ENCODE measurements at places on chromosomes 3 and 15.

GRCh38 chr15:66285533-66286280, 7.7 kb upstream of the DIS3L start:
- H3K4me1 ChIP-seq, result no peaks in the 10 kb centered on the region
- no peak overlapping the region for H3K4me3 ChIP-seq
- no peak overlapping the region for H3K27ac ChIP-seq
- DNase-seq, result no peak
- H3K27me3 ChIP-seq, result no peaks in the 10 kb centered on the region

- H3K4me1 ChIP-seq, result peaks cover 11% of the 10 kb centered on the region
- H3K27me3 ChIP-seq, result no peaks in the 10 kb centered on the region
- no peak overlapping the region for H3K27ac ChIP-seq
- no peak overlapping the region for H3K4me3 ChIP-seq
- H3K36me3 ChIP-seq, result peaks cover 69% of the 10 kb centered on the region
Measured at GRCh38 chr3:14150491-14151230, 25.8 kb downstream of the TMEM43 start.

DNA sequence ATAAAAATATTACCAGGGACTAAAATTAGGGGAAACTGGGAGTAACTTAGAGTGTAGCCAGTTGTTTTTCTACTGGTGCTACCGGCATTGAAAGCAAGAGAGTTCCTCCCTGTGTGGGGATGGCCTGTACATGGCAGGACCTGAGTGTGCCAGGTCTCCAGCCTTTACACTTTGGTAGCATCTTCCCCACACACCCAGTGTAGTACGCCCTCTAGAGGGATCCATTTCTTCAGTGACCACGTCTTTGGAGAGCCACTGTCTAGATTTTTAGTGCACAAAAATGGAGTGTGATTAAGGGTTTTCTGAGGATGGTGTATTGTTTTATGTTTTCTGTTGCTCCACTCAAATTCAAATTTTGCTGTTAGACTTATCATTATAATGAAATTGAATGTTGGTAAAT, 507.0 kb upstream of the TPRG1 start:
- H3K4me1 ChIP-seq, result peaks cover 9% of the 10 kb centered on the region
- H3K27me3 ChIP-seq, result no peaks in the 10 kb centered on the region
- no peak overlapping the region for H3K4me3 ChIP-seq

GRCh38 chr3:44584646-44585501, at the start of gene ZNF660:
Gene ZNF660, plus strand, starts transcription at chr3:44584964. Its CDS starts 9,230 bp downstream, at chr3:44594194.
- H3K27ac ChIP-seq, result peak within 1 kb of the TSS; percentile 74
- no peaks in the 10 kb centered on the region for H3K4me1 ChIP-seq
- DNase-seq, result no peak

DNA sequence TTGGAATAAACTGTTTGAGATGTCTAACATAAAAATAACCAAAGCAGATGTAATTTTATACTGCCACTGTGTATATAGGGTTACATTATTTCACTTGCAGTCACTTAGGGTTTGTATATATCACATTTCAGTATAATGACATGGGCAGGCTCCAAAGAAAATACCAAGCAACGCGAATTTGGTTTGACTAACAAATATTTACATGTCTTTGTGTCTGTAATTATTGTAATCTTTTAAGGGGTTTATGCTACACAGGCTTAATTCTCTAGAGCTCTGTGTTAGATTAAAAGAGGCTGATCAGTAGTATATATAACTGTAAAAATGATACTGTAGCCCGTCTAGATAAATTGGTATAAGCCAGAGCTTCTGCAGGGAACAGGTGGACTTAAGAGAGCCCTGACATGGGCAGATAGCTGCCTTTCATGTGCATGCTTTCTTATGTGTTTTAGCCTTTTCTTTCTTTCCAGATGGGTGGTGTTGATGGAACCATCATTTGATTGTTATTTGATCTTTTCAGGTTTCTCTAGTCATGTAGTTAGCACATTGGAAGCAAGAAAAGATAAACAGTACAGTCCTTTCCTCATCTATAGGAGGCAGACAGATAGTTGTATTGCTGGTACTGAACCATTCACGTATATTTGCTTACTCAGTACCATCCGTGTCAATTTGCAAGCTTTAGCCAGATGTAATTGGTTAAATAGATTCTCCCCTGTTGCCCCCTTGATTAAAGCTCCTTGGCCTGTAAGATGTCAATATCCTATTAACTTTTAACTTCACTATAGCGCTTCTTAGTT, 86.1 kb downstream of the GALK2 start:
- H3K4me1 ChIP-seq, result no peaks in the 10 kb centered on the region
- H3K27me3 ChIP-seq, result no peaks in the 10 kb centered on the region
- no peak overlapping the region for H3K4me3 ChIP-seq
- H3K27ac ChIP-seq, result no peak overlapping the region
- H3K36me3 ChIP-seq, result no peaks in the 10 kb centered on the region

GRCh38 chr3:3087279-3087678, 22.9 kb downstream of the IL5RA start:
- no peaks in the 10 kb centered on the region for H3K4me1 ChIP-seq
- H3K27me3 ChIP-seq, result no peaks in the 10 kb centered on the region
- no peak overlapping the region for H3K4me3 ChIP-seq

DNA sequence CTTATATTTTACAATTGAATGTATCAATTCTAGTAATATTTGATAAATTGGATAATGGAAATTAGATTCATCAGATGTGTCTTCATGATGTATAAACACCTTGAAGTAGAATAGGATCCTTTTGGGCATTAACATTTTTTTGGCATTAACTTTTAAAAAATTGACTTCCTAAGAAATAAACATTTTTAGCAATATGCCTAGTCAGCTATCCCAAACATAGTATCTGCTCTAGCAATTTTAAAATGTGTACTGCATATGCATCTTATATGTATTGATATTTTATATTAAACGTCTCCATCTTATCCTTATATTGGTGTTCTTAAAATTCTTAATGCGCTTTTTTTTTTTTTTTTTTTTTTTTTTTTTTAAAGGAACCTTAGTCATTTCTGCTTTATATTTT, 8.5 kb downstream of the CCNDBP1 start:
- H3K27me3 ChIP-seq, result no peaks in the 10 kb centered on the region
- H3K36me3 ChIP-seq, result peaks cover 81% of the 10 kb centered on the region
- no peaks in the 10 kb centered on the region for H3K4me1 ChIP-seq
- no peak overlapping the region for H3K4me3 ChIP-seq
- no peak for DNase-seq

DNA sequence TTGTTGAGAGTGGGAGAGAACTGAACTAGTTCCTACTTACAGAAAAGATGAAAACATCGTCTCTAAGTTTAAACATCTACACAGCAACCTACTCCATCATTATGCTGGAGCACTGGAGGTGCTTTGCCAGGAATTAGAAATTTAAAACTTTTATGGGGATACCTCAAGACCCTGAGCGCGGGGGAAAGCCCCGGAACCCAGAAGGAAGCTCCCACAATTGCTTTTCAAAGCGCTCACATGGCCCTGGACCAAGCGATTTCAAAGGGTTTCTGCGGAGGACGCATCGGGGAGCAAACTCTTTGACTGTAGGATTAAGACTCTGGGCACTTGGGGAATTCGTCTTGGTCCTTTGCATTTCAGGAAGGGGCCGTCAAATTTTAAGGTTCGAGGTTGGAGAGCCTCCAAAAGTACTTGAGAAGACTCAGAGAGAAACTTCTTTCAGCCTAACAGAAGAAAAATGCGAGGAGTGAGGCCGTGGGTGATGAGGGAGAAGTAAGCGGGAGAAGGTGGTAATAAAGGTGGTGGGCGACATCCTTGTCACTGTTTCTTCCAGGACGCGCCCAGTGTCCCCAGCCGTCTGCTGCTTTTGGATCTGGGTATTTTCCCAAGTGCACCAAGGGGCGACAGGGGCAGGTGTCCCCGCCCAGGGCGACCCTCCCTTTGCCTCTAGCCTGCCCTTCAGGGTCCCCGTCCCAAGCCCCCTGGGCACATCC, 591 bp downstream of the PROK2 start:
- no peaks in the 10 kb centered on the region for H3K36me3 ChIP-seq
- H3K27ac ChIP-seq, result no peak overlapping the region
- H3K4me1 ChIP-seq, result peaks cover 9% of the 10 kb centered on the region
- no peak for DNase-seq
- peak overlapping the region; percentile 55 for H3K4me3 ChIP-seq
- H3K27me3 ChIP-seq, result peaks cover 25% of the 10 kb centered on the region

GRCh38 chr15:42090370-42090769, 4.0 kb downstream of the PLA2G4D start:
- no peak overlapping the region for H3K27ac ChIP-seq
- no peak for DNase-seq
- H3K36me3 ChIP-seq, result no peaks in the 10 kb centered on the region
- H3K27me3 ChIP-seq, result no peaks in the 10 kb centered on the region

All from ascending aorta (tissue), 2 donors.